ENCODE measurements at places on chromosomes 6 and 20. TPM values are rescaled to one million over a fixed set of nuclear protein-coding genes. Genes with fewer than 3 reads are reported as not detected.

- peaks cover 31% of the 10 kb centered on the region for H3K27me3 ChIP-seq
- H3K27ac ChIP-seq = no peak overlapping the region
These were observed 4.9 kb downstream of the TBXT start for GRCh38 chr6:166162599-166163342.

DNA sequence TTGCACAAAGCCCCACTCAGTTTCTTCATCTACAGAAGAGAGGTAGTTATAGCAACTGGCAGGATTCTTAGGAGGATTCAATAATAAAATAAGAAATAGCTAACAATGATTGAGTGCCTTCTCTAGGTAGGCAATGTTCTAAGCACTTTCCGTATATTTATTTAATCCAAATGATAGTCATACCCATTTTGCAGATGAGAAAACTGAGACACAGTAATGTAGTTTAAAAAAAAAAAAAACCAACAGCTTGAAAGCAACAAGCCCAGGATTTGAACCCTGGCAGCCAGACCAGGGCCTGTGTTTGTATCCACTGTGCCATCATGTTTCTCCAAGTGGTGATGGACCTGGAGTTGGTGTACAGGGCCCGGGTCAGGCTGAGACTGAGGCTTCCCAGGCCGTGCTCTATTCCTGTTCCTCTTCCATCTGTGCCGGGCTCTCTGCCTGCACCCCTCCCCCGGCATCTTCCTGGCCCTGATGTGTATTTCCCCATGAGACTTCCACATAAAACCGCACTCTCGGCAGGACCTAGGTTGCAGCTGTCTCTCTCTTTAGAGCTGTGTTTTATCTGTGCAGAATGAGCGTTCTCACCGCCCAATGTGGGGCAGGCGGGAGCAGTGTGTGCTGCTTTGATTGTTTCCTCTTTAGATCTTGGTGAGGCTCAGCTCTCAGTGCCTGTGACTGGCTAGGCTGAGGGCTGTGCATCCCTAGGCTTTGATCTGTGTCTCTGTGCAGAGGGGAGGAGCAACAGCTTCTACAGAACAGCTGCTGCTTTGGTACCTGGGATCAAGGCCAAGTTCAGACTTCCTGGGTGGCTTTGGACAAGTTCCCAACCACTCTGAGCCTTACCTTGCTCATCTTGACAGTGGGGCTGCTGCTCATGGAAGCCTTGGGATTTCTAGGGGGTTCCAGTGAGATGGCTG lies 49.5 kb downstream of the TOX2 start:
- H3K4me3 ChIP-seq = no peak overlapping the region
- H3K27ac ChIP-seq = no peak overlapping the region
- no peak for DNase-seq

- H3K4me1 ChIP-seq = no peaks in the 10 kb centered on the region
- H3K36me3 ChIP-seq = no peaks in the 10 kb centered on the region
- no peaks in the 10 kb centered on the region for H3K27me3 ChIP-seq
- no peak for DNase-seq
- no peak overlapping the region for H3K4me3 ChIP-seq
These were observed 70.2 kb upstream of the BEND3 start for GRCh38 chr6:107185391-107185970.

- H3K4me3 ChIP-seq = no peak overlapping the region
- peaks cover 5% of the 10 kb centered on the region for H3K4me1 ChIP-seq
- no peaks in the 10 kb centered on the region for H3K36me3 ChIP-seq
- no peaks in the 10 kb centered on the region for H3K27me3 ChIP-seq
- no peak overlapping the region for H3K27ac ChIP-seq
- no peak for DNase-seq
These were observed 33.7 kb upstream of the CCND3 start for GRCh38 chr6:41975276-41975675.

DNA sequence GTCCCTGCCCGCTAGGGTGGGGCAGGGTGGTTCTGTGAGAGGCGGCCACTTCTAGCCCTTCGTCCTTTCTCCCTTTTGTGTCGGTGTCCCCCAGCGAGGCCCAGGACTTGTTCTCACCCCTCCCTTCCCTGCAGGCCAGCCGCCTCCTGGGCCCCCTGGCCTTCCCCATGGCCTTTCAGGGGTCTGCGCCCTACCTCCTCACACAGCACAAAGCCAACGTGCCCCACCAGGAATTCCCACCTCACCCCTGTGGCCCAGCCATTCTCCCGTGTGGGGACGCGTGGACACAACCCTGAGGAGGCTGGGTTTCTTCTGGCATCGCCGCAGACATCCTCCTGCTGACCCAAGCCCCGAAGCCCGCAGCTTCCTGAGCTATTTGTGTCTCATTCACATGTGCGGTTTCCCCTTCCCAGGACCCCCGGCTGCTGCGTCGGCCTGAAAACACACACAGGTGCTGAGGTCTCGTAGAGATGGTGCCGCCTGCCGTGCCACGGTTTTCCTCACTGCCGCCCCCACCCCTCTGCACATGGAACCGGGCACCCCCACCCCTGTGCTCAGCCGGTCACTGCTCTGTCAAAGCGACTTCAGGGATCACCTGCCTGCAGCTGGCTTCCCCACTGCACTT lies 375.8 kb downstream of the CDH4 start:
- no peak overlapping the region for H3K4me3 ChIP-seq
- H3K27ac ChIP-seq = no peak overlapping the region

- DNase-seq = no peak
- H3K27me3 ChIP-seq = no peaks in the 10 kb centered on the region
- H3K4me3 ChIP-seq = no peak overlapping the region
- no peaks in the 10 kb centered on the region for H3K36me3 ChIP-seq
- H3K27ac ChIP-seq = no peak overlapping the region
These were observed 239.9 kb upstream of the CEP162 start for GRCh38 chr6:84467296-84467695.

DNA sequence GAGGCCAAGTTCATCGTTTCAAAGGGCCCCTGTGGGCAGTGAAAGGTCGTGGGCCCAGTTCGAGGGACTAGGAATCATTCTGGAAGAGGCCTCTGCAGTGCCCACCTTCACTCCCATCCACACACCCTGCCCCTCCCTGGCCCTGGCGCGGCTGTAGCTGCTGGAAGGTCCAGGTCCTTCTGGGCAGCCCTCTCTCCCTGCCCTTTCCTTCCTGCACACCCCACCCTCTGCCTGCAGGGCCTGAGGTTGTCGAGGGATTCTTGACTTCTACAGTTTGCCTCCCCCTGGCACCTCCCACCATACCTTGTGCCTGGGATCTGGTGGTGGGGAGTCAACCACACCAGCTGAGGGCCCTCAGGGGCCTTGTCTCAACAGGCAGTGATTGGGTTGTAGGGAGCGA lies 4.5 kb upstream of the MYT1 start:
- H3K4me3 ChIP-seq = no peak overlapping the region
- no peak overlapping the region for H3K27ac ChIP-seq
- H3K27me3 ChIP-seq = peaks cover 64% of the 10 kb centered on the region

DNA sequence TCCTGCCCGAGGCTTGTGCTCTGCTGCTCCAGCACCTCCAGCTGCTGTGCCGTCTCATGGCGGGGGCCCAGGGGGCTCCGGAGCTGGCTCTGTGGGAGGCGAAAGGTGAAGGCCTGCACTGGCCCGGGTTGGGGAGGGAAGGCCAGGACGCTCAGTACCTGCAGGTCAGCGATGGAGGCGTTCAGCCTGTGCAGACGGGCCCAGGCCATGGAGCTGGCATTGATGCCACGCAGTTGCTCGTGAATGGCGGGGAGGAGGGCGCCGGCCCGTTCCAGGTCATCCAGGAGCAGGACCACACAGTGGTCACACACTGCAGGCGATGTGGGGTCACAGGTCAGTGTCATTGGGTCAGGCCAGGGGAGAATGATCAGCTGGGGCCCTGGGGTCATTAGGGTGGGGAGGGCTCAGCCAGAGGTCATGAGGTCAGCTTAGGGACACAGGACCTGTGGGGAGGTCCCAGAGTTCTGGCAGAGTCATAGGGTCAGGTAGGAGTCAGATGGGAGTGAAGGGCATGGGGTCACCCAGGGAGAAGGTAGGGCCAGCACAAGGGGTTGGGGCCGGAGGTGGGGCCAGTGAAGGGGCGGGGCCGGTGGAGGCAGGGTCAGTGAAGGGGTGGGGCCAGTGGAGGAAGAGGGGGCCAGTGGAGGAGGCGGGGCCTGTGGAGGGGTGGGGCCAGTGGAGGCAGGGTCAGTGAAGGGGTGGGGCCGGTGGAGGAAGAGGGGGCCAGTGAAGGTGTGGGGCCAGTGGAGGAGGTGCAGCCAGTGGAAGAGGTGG lies 18.0 kb downstream of the ADRM1 start:
- no peak overlapping the region for H3K4me3 ChIP-seq
- peak overlapping the region; percentile 39 for H3K27ac ChIP-seq
- 0 out of 3 replicates have a peak, but pooled peaks cover 2% of the 10 kb centered on the region for H3K4me1 ChIP-seq
- no peaks in the 10 kb centered on the region for H3K27me3 ChIP-seq
- DNase-seq = peak; percentile 91

The ATF6B gene
- polyA plus RNA-seq = 103 TPM

The APCDD1L gene
- not detected for polyA plus RNA-seq

The USP49 gene
- 7.8 TPM for polyA plus RNA-seq

The LY6G6D gene
- not detected for polyA plus RNA-seq

The FERMT1 gene
- not detected for polyA plus RNA-seq

The SLC39A7 gene
- polyA plus RNA-seq = 150 TPM

The FHL5 gene
- not detected for polyA plus RNA-seq

Data from K562 (cell line).